OCI-M1 (cell line): ENCODE measurements at places on chromosomes 7 and 10.

- no peak for DNase-seq
Observed at GRCh38 chr7:10156972-10157371, 816.7 kb upstream of the PHF14 start.

- DNase-seq: no peak
Observed at GRCh38 chr7:9507290-9507689, 1073.9 kb downstream of the NXPH1 start.

GRCh38 chr7:79282070-79282694 lies 171.3 kb downstream of the MAGI2 start:
- DNase-seq: peak; percentile 50

GRCh38 chr7:115379321-115379720 lies 457.4 kb downstream of the MDFIC start:
- DNase-seq: no peak

DNA sequence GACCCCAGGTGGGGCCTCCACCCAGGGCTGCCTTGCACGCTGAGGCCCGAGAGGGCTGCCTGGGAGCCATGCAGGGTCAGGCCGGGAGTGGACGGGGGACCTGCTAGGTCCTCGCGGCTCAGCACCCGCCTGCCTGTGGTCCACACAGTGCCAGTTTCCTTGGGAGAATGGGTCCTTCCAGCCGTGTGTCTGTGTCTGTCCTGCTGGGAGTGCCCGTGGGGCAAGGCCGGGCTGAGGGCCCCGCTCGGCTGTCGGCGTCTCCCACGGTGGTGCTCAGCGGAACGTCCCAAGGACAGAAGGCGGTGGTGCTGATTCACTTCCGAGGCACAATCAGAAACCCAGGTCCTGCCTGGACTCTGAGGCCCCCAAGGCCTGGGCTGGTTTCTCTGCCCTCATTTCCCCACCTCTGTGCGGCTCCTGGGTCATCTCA lies 23.2 kb upstream of the GTPBP4 start:
- no peak for DNase-seq

GRCh38 chr7:138282997-138283396 lies 177.1 kb upstream of the TRIM24 start:
- DNase-seq: no peak

DNA sequence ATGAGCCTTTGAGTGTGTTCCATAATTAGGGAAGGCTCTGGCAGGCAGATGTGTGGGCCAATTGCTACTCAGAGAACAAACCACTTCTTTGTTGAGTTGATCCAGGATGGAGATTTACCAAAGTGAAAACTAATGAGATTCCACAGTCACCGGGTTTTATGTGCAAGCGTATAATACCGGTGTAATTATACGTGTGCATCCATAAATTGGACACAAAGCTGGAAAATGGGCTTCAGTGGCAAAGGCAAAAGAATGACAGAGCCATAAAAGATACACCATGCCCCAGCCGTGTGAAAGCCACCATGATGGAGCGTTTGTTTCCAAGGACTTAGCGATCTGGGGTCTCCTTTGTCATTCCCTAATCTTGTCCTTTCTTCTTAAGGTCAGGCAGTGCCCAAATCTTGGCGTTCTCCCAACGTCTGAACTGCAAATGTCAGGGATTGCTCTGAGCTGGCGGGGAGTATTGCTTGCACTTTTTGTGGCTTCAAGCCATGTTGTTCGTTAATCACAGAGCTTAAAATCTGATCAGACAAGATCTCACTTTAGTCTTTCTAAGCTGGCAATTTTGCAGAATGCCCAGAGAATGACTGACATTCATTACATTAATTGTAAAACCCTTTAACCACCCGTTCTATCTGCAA lies 70.1 kb downstream of the NPTX2 start:
- no peak for DNase-seq

- DNase-seq: no peak
Observed at GRCh38 chr7:156753229-156753560, 112.6 kb downstream of the RNF32 start.

DNA sequence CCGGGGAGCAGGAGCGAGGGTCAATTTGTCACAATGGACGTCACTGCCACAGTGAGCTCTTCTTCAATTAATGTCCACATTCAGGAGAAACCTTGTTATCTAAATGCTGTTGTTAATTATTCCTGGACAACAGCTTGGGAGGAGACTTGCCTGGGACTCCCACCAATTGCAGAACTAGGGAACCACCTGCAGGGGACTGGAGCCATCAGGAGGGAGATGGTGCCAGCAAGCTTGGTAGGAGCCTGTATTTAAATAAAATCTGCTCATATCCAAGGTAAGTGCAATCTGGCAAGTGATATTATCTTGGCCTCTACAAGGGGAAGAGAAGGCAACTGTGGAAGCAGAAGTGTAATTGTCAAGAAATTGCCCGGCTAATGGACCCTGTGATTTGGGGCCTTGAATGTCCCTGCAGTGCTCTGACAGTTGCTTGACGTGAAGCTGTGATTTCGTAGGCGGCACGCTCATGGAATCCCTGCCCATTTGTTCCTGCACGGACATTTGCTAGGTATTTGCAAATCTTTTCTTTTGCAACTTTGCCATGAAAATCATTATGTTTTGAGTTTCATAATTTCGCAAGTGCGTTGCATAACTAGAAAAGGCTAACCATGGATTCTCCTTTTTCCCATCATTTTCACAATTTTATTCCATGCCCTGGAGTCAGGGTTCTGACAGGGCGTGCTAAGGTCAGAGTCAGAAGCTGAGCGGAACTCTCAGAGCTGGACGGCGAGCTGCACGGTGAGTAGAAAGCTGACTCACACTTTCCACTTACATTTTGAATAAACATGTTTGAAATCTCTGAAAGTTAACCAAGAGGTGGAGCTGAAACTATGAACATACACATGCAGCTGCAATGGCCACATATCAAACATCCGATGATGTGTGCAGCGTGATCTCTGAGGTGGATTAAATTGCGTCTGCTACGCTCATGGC lies 84.9 kb upstream of the TCERG1L start:
- DNase-seq: no peak

DNA sequence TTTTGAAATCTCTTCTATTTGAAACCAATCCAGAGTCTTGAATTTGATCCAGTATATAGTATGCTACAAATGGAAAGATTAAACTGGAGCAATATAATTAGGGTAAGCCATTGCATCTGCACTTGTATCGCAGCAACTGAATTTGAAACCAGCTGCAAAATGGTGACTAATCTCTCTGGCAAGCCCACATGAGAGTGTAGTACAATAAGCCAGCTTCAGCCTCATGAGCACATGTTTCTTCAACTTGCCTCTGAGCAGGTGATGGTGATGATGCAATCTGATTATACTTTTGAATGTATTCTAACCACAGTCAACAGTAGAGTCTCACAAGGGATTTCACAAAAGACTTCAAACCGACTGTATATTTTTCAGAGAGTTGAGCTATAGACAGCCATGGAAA lies 829 bp upstream of the RPA3 start:
- peak; percentile 54 for DNase-seq

GRCh38 chr10:59904426-59905065 lies 1.8 kb downstream of the CCDC6 start:
- peak; percentile 21 for DNase-seq

GRCh38 chr10:96502561-96503282 lies 11.0 kb downstream of the TLL2 start:
- DNase-seq: no peak

DNA sequence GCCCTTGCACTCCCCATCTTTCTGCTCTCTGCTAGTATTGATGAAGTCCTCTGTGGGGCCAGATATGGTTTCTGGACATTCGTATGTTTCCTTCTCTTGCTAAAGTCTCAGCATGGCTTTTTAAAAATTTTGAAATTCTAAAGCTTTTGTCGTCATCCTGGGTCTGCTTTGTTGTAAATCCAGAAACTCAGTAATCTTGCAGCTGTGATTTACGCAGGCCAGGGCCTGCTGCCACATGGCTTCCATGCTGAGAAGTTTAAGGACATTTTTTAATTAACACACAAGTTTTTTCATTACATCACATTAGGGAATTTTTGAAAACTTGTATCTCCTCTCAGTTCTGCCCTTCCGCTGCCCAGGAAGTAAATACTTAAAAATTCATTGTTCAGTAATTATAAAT lies 686.1 kb upstream of the IGFBP3 start:
- no peak for DNase-seq

DNA sequence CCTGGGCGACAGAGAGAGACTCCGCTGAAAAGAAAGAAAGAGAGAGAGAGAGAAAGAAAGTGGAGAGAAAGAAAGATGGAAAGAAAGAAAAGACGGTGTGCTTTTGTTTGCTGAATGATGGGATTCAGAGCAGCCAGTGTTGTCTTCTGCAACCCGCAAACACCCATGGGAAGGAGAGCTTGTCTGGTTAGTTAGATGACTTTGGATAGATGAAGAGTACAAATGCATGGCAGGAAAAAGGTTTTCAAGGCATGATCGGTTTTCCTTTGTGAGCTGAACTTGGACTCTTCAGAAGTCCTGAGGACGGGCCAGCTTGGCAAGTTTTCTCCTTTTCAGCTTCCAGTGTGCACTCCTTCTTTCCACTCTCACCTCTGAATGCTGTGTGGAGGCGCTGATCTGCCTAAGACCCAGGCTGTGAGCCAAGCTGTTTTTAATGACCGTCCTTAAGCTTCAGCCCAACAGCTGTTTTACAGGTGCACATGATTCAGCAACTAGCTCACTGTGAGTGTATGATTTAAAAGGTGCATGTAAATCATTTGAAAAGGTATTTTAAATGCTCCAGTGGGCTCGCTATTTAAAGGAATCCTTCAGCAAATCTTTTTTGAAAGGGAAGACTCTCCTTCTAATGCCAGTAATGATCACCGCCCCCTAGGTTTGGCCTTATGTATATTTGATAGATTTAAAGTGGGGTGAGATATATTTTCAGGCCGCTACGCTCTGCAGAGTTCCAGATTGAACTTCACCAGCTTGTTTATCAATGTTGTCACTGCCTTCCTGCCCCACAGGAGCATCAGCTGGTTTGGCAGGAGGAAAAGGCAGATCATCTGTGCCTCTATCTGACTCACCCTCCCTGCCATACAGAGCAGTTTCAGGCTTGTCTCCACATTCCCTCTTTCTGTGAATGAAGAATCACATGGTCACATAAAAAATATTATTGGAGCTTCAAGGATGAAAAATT lies 115.0 kb downstream of the PLXDC2 start:
- no peak for DNase-seq

DNA sequence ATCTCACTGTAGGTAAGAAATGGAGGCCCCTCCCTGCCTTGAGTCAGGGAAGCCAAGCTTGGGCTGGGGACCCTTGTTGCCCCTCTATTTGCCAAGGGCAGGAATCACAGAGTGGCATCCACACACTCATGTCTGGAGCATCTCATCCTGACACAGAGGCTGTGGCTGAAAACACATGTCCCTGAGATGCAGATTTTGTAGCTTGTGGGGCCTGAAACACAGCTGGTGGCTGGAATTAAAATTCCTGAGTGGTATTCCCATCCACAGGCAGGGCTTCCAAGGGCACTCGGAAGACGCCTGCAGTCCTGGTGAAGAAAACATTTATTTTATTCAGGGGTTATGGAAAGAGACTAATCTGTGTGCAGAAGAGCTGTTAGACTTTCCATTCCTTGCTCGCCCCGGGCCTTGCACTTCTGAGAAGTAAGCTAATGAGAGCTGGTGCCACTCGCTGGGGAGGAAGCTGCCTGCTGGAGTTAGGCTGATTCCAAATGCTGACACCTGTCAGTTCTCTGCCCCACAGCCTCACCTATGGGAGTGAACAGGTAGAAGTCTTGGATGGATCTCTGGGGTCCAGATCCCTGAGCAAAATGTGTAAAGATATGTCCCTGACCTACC lies 36.0 kb downstream of the C10orf120 start:
- DNase-seq: no peak

DNA sequence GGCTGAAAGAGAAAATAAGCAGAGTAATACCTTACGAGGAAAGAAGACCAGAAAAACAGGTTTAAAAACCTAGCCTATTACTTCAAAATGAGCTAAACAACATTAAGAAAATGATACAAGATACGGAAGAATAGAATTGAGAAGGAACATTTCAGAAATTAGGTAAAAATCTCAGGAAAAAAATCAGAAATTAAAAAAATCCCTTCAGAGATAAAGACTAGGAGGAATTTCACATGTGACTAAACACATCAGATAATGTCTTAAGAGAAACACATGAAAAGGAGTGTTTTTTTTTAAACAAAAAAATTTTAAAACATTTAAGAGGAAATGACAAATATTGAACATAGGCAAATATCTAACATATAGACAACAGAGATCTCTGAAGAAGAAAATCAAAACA lies 33.3 kb downstream of the TNPO3 start:
- DNase-seq: no peak

- DNase-seq: no peak
Observed at GRCh38 chr7:139595806-139596205, 72.3 kb downstream of the CLEC2L start.

DNA sequence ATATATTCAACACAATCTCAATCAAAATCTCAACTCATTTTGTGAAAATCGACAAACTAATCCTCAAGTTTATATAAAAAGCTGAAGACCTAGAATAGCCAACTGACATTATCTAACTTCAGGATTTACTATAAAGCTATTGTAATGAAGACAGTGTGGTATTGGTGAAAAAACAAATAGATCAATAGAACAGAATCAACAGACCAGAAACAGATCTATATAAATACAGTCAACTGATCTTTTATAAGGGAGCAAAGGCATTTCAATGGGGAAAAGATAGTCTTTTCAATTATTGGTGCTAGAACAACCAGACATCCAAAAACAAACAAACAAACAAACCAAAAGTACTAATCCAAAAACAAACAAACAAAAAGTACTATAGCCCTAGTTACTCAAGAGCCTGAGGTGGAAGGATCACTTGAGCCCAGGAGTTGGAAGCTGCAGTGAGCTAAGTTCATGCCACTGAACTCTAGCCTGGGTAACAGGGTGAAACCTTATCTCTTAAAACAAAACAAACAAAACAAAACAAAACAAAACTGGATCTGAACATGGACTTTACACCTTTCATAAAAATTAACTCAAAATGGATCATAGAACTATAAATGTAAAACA lies 26.6 kb upstream of the AKR1D1 start:
- DNase-seq: no peak

- DNase-seq: no peak
Observed at GRCh38 chr7:151836191-151836926, 40.6 kb downstream of the PRKAG2 start.

DNA sequence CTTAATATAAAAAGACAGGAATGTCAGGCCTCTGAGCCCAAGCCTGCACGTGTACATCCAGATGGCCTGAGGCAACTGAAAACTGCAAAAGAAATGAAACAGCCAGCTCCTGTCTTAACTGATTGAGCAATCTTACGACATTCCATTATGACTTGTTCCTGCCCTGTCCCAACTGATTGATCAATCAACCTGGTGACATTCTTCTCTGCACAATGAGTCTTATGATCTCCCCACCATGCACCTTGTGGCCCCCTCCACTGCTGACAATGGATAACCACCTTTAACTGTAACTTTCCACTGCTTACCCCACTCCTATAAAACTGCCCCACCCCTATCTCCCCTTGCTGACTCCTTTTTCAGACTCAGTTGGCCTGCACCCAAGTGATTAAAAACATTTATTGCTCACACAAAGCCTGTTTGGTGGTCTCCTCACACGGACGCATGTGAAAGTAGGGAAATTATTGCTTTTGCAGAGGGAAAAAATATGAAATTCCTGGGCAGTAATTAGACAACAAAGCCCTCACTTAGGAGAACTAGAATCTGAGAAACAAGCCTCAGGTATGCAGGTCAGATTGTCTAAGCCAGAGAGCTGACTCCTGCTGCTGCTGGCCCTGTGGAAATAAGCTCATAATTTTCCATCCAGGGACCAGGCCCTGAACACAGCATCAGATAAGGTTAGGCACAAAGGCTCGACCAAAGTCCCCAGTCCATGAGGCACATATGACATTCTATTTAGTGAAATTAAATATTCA lies 5.3 kb downstream of the CYP3A7 start:
- peak; percentile 53 for DNase-seq
